Pulmonary artery endothelial cell (primary cell): ENCODE measurements at places on chromosomes 11 and 22. TPM values are rescaled to one million over a fixed set of nuclear protein-coding genes. Genes with fewer than 3 reads are reported as not detected.

MMP11 gene
- 4.5 and 9.9 TPM in 2 replicates for total RNA-seq

- DNase-seq: no peak
These were observed 18.1 kb upstream of the SC5D start for GRCh38 chr11:121274332-121274991.

DNA sequence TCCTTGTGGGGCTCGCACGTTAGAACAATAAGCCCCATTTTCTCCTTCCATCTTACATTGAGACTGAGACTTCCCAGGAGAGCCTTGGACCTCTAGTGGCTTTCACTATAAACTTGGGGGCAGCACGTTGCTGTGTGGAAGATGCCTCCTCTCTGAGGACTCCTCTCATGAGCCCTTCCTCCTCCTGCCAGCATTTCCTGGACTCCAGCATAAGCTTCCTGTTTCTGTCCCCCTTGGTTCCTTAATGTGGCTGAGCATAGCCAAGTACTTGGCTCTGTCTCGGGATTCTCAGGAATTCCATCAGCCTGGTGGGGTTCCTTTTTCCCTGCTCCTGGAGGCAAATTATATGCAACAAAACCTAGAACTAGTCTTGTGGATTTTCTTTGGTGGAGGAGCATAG, 38.8 kb upstream of the UBASH3B start:
- DNase-seq: no peak

SESN3 gene
- 1.7 and 16.5 TPM in 2 replicates for total RNA-seq

DNA sequence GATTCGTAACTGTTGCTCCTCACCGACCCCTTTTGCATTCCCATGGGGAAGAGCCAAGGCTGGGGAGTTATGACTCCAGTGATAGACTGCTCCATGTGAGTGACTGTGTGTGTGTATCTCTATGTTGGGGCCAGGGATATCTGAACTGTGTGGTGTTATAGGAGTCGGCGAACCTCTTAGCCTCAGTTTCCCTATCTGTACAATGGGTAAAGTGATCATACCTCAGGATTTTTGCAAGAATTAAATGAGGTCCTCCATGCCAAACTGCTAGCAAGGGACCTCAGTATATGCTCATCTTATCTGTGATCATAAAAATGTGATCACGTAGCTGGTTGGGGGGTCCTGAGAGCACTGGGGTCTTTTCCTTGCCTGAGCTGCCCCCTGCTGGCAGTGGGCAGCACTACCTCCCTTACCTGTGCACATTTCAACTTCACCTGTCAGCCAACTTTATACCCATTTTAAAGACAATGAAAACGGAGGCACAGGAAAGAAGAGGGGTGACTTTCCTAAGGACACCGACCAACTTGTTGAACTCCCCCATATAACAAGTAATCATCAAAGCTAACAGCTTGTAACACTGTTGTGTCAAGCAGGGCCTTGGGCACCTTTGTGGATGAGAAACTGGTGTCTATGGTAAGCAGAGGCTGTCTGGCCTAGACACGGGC, 1.4 kb upstream of the DPP3 start:
- DNase-seq: no peak

GRCh38 chr11:110428956-110429730, 605 bp upstream of the FDX1 start:
- DNase-seq: no peak

DNA sequence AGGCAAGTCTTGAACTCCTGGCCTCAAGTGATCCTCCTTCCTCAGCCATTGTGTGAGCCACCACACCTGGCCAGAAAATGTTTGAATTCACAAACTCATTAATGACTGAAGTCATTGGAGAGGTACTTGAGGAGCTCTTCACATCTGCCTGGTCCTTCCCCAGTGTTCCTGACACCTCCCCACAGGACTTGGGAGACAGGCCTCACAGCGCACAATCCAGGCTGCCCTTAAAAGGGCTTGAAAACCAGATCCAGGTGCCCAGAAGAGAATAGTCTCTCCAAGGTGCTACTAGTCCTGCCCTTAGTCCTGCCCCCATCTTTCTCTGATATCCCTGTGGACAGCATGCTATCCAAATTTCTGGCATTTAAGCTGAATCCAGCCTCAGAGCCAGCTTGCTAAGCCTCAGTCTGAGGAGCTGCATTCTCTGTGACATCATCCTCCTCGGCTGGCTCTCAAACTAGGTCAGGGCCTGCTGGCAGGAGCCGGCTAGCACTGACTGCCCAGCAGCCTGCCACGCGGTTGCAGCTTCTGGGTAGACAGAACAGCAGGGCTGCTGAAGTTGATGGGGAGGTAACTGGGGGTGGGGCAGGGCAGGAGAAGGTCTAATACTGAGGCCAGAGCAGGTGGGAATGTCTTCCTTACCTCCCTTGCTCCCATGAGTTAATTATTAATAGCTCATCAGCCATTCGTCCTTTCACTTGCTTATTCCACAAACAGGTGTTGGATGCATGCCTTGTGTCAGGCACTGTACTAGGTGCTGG, 35.3 kb upstream of the NECTIN1 start:
- DNase-seq: no peak

DNA sequence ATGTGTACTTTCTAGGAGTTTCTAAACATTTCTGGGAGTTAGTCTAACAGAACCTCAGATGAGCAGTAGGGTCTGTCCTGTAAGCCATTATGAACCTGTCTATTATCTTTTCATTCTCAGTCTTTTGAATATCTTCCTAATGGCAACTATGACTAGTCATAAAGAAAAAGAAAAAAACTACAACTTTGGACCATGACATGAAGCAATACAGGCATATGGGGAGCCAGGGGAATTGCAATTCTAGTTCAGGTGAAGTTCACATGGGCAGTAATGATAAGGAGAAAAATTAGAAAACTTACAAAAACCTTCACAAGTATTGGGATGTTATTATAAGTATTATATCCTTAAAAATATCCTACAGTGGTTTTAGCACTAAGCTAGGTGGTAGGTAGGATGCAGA, 649.0 kb upstream of the ANO5 start:
- no peak for DNase-seq

- DNase-seq: no peak
These were observed 37.6 kb downstream of the LIF start for GRCh38 chr22:30208631-30209603.

GRCh38 chr11:96015906-96016565, 92.1 kb upstream of the MTMR2 start:
- no peak for DNase-seq

DNA sequence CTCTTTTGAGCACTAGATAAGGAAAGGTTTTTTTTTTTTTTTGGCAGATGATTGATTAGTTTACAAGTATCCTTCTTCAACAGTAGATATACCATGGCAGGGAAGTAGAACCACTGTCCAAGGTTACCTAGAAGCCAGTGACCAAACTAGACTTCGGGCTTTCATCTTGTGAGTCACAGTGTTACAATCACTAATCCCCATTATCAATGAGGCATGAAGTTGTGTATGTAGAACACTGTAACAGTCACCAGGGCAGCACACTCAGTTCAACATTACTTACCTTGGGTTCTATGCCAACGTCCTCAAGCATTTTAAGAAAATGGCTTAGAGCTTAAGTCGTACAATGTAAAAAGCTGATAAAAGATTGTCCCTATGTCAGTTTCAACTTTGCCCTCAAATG, 430.9 kb downstream of the ETS1 start:
- DNase-seq: no peak

DNA sequence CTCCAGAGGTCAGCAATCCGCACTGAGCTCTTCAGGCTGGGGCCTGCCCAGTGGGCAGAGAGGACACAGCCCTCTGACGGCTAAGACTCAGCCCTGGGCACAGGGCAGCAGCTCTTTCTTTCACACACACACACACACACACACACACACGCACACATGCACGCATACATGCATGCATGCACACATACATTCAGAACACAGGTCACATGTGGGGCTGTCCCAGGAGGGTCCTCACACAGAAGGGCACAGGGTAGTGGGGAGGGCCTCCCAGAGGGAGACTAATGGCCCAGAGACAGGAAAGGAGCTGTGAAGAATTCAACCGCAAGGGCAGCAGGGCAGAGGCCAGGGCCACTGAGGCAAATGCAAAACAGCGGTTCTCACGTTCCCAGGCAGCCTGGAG, 20.3 kb upstream of the XKR3 start:
- DNase-seq: no peak

MICAL2 gene
- 300 and 406 TPM in 2 replicates for total RNA-seq

DNA sequence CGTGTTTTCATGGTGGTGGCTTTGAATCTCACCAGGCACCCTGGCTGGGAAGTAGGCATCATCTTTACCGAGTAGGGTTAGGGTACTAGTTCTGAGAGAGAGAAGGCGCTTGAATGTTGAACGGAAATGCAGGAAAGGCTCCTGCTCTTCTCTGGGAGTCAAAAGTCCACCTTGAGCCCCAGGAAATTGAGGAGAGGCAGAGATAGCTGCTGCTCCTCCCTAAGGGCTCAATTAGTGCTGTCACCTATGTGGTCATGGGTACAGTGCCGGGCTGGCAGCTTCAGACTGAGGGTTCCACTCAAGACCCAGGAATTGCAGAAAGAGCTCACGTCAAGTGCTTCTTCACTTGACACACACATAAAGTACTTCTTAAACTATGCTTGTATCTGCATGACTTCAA, 1.7 kb downstream of the CCDC157 start:
- DNase-seq: no peak

DNA sequence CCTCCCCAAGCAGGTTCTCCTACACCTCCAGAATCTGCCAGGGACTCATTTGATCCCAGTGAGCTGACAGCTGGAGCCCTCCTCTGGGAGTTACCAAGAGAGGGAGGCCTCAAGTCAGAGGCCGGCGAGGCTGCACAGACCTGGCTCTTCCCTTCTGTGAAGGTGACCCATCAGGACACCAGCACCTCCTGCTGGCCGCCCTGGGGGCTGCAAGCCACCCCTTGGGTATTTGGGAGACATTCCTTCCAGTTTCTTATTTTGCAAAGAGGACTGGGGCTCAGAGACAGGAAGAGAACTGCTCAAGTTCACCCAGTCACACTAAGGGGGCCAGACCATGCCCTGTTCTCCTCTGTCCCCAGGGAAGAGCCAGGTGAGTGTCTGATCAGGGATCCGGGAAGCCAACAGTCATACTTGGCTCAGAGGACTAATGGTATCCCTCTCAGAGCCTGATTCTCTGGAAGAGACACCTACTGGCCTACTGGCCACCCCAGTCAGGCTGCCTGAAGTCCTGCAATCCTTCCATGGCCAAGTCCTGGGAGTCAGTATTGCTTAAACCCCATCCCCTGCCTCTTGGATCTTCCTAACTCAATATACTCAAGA, 40.5 kb upstream of the RIC3 start:
- DNase-seq: no peak

DNA sequence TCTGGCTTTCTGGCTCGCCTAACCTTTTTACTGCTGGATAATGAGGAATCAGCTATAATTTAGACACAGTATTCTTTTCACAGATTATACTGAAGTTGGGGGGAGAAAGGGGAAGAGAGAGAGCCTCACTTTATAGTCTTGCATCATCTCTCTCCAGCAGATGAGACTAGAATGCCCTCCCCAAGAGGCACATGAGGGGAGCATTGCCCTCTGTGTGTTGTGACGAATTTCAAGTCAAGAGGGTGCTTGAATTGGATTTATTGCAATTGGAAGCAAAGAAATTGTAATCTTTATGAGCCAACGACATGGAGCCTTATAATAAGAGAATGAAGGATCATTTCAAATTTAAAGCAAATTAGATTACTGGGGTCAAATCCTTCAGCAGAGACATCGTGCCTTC, 17.6 kb upstream of the CADM1 start:
- no peak for DNase-seq

DNA sequence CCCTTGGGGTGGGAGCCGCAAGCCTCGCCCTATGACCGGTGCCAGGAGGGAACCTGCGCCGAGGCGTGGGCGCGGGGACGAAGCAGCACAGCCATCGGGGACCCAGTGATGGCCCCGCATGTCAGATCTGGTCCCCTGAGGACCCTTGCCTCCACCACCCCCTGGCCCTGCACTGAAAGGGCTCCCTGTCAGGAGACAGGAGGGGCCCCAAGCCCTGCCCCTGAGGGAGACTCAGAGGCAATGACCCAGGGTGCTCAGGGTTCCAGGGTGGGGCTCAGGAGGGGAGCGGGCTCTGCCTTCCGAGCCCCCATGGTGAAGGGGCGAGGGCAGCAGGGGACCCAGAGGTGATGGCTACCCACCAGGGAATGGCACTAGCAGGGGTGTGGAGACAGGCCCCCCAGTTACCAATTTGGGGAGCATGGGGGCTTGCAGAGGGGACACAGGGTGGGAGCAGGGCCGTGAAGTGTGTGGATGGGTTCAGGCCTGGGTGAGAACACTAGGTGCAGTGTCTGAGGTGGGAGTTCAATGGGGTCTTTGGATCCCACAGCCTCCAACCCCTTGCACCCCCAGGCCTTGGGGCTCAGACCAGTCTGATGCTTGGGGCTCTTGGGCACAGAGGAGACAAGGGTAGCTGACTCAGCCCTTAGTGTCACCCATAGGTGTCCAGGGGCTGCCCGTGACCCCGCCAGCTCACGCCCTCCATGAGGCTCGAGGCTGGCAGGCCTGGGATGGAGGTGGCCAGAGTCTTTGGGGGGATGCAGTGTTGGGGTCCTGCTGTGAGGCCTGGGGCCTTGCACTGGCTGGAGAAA, 499 bp downstream of the LRRC56 start:
- no peak for DNase-seq

KDM4E gene
- not detected in 2 replicates for total RNA-seq

- no peak for DNase-seq
These were observed 3.2 kb upstream of the CST6 start for GRCh38 chr11:66008468-66009101.

GRCh38 chr11:2447253-2447950, 2.6 kb downstream of the KCNQ1 start:
- DNase-seq: no peak

DNA sequence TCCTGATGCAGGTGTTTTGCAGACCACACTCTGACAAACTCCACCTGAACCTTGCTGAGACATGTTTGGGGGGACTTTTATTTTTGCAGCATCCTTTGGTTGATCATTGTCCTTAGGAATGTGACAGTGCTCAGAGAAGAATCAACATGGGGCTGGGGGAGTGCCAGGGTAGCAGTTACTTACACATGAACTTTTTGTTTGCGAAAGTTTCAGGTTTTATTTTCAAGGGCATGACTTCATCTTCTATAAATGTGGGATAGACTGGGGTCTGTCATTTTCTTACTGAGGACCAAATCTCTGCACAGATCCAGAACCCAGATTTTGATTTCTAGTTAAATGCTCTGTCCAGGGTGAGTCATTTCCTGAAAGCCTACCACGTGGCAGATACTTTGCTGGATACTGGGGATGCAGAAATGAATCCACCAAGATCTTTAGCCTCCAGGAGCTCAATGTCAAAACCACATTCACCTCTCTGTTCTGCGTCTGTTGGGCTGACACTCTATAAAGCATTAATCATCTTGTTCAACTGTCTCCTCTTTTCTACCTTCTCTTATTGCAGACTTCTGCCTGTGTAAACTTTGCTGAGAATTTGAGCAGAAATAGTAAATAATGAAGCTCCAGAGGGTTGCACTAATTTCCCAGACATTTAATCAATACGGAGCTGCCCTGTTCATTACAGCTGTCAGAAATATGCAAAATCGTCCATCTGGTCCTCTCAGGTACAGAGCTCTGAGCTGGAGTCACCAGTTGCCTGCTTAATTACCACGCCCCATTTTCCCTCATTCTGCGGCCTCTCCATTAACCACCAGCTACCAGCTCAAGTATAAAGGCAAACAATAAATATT, 387.9 kb downstream of the MIAT start:
- no peak for DNase-seq

- peak; percentile 39 for DNase-seq
These were observed 3.9 kb upstream of the AMBRA1 start for GRCh38 chr11:46597609-46598219.

GRCh38 chr11:94750319-94751217, 17.6 kb upstream of the AMOTL1 start:
- no peak for DNase-seq
